ENCODE measurements at places on chromosomes 13 and 19. TPM values are rescaled to one million over a fixed set of nuclear protein-coding genes. Genes with fewer than 3 reads are reported as not detected.

- no peak for DNase-seq
Observed at GRCh38 chr13:20410726-20411125, 114.9 kb downstream of the CRYL1 start.

DNA sequence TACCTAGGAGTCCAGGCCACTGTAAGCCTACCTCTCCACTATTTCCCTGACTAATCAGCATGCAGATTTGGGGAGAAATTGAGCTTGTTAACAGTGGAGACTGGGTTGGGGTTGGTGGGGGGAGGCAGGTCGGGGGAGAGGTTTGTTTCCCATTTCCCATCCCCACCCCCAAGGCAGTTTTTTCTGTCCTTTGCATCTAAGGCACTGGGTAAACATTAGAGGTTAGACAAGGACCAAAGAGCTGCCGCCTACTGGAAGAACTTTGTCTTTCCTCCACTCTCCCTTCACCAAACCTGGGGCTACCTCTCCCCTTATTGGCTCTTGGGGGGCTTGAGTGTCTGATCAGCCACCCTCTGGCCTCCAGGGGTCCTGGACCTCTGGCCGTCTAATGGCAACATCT is 953 bp downstream of the KCNN4 start:
- DNase-seq = no peak

GRCh38 chr19:13002166-13002898 is 7.1 kb downstream of the NFIX start:
- DNase-seq = peak; percentile 88

DNA sequence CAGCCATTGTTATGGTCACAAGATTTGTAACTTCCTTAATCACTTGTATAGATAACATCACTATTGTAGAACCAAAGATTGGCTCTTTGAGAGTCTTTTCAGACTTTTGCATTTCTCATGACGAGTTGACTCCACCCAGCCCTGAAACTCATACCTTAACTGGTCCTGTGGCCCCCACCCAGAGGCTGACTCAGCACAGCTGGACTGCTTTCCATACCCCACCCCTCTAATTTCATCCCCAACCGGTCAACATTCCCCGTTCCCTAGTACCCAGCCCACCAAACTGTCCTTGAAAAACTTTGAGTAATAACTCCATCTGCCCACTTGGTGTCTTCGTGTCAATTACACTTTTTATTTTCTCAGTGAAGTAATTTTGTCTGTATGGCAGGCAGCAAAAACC is 32.1 kb upstream of the SLITRK1 start:
- DNase-seq = no peak

GRCh38 chr13:111177921-111178320 is 62.8 kb downstream of the ARHGEF7 start:
- no peak for DNase-seq

DNA sequence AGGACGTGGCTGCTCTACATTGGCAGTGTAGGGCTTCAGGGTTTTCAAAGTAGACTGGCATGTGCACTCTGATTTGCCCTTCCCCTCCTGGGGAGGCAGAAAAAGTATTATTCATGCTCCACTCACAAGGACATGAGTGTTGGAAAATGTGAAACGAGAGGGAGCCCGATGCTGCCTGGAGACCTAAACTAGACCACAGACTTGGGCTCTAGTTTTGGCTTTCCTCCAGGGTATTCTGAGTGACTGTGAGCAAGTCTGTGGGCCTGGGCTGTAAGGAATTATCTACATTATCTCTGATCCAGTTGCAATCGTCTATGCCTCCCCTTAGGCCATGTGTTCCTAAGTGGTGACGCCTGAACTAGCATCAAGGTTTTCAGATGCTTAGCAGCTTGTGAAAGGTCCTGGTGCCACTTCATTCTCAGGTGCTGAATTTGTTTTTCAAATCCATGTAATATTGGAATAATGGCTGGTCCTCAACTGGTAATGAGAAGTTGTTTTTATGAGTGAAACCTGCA is 55.0 kb downstream of the MRPL57 start:
- DNase-seq = no peak

- DNase-seq = no peak
Observed at GRCh38 chr19:46345157-46345556, 1.7 kb upstream of the PPP5C start.

GRCh38 chr19:18292810-18293641 is 11.6 kb upstream of the JUND start:
- no peak for DNase-seq

- DNase-seq = no peak
Observed at GRCh38 chr19:3028305-3029064, 595 bp downstream of the TLE2 start.

DNA sequence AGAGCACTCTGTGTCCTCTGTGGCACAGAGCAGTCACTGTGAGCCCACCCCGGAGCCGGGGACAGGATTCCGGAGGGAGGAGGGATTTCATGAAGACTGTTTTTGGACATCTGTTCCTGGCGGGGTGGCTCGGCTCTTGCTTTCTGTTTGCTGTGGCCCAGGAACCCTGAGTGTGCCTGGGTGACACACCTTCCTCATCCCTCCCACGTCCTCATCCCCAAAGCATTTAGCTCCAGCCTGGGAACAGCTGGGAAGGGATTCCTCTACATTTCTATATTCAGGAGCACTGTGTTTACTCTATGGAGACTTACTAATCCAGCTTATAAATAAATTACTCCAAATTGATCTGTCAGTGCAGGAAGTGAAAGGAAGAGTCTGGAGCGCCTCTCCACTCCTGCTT is 97.8 kb upstream of the UBL3 start:
- DNase-seq = no peak

- no peak for DNase-seq
Observed at GRCh38 chr19:50562329-50562728, 5.9 kb downstream of the LRRC4B start.

- DNase-seq = peak; percentile 77
Observed at GRCh38 chr13:73059460-73060250, 850 bp downstream of the KLF5 start.

DNA sequence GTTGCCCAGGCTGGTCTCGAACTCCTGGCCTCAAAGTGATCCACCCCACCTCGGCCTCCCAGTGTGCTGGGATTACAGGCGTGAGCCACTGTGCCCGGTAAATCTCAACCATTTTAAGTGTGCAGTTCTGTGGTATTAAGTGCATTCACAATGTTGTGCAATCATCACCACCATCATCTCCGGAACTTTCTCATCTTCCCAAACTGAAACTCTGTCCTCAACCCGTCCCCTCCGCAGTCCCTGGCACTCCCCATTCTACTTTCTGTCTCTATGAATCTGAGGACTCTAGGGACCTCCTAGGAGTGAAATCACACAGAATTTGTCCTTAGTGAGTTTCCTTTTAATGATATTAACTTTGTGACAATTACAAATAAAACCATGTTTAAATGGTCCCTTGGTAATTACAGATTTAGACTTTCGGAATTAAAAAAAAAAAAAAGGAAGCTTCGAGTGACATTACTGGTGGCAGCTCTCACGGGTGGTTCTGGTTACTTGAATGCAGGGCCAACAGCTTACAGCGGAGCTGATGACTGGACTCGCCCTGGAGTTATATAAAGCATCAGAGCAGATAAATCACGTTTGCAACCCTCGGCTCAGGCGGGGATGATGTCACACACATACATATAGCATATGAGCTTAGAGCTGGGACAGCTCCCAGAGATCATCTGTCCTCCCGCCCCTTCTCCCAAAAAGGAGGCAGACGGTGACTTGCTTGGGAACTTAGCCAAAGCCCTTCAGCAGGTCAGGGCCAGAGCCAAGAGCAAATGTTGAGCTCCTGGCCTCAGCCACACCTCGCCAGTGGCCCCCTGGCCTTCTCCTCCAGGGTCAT is 89.8 kb downstream of the ZNF557 start:
- DNase-seq = no peak

EBI3 gene
- 6.0 TPM for total RNA-seq

ZNF677 gene
- 13.8 TPM for total RNA-seq

SYNE4 gene
- total RNA-seq = 11.2 TPM
